AG04449 (cell line): ENCODE measurements at places on chromosomes 6 and 20.

- no peak for DNase-seq
Measured at GRCh38 chr20:44641325-44641724, 10.2 kb downstream of the ADA start.

GRCh38 chr6:23890543-23891227 is 235.3 kb upstream of the NRSN1 start:
- no peak for DNase-seq

- no peak for DNase-seq
Measured at GRCh38 chr6:71496018-71496721, 207.6 kb downstream of the OGFRL1 start.

DNA sequence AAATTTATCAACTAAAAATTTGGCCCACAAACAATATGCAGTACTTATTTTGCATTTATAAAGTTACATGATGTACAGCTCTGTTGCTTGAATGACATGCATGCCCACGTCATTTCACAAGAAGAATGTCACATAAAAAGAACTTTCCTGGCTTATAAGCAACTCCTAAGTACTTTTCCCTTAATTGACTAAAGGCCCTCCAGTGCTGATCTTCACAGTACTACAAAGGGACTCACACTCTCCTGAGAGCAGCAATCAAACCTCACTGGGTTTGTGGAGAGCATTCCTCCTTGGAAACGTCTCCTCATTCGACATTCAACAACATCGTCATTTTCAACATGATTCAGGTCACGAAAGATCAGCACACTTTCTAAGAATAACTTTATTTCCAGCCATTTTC is 111.1 kb downstream of the IPCEF1 start:
- no peak for DNase-seq

GRCh38 chr6:108559884-108560462 is 744 bp upstream of the FOXO3 start:
- DNase-seq, result no peak

GRCh38 chr6:163679012-163679660 is 264.6 kb downstream of the QKI start:
- DNase-seq, result no peak

DNA sequence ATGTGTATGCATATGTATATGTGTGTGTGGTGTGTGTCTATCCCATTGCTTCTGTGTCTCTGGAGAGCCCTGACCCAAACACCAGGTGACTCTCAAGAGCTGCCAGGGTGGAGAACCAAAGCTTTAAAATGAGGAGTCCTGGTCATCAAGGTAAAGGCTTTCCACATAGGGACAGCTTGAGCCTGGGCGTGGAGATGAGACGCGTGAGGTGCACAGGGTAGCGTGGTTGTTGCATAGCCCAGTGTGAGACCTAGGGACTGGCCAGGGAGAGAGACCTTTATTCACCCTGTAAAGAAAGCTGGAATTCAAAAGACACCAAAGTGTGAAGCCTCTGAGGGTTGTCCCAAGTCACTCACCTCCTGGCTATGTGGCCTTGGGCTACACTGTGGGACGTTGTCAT is 149.1 kb downstream of the SYCP2 start:
- DNase-seq, result no peak

DNA sequence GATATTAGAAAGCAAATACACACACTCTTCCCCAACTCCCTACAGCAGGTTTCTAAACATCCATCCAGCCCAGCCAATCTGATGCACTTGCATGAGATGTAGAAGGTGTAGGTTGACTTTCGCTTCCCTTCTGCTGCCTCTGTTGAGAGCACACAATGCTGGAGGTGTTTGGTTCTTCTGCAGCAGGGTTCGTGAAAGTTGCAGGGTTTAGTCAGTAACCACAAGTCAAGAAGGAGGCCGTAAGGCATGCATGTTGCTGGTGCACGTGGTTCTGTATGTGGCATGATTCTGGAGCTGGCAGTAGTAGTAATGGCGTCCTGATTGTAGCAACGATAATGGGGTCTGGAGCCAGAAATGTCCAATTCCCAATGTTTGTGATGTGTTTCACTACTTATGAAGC is 53.0 kb downstream of the DEK start:
- DNase-seq, result no peak

GRCh38 chr6:159852877-159853276 is 37.9 kb upstream of the MAS1 start:
- DNase-seq, result no peak

DNA sequence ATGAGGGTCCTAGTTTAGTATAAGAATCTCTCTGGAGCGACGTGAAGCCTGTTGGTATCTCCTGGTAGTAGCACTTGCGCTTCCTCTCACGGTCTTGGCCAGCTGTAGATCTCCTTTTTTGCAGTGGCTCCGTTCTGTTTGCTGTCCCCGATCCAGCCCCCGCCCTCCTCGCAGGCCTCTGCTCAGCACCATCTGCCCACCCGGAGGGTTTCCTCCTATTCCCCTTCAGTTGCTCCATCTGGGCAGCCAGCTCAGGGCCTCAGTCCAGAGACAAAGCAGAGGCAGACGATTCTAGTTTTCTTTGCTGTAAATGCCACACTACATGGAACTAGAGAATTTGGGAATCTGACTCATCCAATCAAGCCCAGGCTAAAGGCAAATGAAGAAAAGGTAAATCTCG is 126.6 kb downstream of the TIAM2 start:
- no peak for DNase-seq

- no peak for DNase-seq
Measured at GRCh38 chr6:78810146-78810545, 57.2 kb upstream of the IRAK1BP1 start.

DNA sequence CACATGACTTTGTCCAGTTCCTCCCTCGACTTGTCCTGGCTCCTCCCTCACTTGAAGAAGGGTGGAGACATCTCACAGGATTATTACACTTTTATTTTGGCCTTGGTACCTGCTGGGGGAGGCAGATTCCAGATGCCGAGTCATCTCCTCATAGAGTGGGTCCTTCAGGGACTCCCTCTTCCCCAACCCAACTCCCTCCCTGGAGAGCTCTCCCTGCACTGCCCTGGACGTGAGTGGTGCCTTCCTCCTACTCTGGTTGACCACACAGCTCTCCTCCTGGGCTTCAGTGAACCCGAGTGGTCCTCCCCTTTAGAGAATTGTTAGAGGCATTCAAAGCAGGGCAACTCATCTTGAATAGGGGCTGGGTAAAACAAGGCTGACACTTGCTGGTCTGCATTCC is 40.9 kb upstream of the MC3R start:
- no peak for DNase-seq

GRCh38 chr6:126773112-126773805 is 345.2 kb upstream of the RSPO3 start:
- peak; percentile 4 for DNase-seq

DNA sequence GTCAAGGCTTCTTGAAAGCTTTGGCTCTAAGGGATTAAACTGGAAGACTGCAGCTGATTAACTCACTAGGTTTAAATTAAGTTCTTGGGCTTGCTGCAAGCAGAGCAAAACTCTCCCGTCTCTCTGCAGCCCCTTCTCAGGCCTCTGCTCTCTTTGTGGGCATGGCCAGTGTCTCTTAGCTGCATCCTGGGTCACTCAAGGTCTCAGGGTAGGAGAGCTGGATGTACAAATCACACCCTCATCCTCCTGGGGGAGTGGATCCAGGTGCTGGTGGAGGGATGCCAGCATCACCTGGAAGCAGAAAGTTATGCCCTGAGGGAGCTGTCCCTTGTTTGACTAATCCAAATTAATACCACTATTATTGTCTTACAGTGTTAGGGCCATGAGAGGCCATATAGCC is 35.8 kb downstream of the GCM1 start:
- no peak for DNase-seq

DNA sequence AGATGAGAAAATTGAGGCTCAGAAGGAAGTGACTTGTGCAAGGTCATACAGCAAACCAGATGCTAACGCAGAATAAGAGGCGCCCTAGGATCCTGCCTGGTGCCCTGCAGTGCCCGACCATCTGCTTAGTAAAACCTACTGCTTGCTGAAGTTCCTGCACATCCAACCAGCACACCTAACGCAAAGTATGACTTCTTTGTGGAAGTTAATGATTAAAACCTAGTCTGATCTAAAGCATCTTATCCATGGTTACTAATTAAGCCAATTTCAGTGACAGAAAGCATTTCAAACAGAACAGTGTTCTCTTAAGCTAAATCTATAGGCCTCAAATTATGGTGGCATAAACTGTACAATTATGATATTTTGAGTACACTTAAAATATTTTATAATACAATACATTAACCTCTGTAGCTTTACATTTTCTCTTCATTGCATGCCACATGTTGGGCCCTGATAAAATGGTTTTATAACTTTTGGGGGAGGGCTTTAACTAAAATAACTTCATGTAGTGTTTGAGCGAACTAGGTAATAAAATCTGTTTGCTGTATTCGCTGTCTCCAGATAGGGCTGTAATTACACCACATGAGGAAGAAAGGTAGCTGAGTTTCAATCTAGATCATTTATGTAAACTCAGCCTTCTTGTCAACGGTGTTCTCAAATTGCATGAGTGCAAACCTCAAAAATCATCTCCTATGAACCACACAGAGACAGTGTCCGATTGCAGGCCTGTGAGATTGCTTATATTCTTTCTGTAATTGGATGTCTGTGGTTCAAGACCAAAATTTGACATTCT is 37.5 kb upstream of the BEND3 start:
- no peak for DNase-seq
